NCI-H2081 treated with DMSO at 0.1 percent for 48 hours (cell line): ENCODE measurements at places on chromosomes 12 and 14.

- DNase-seq: no peak
Observed at GRCh38 chr12:4068981-4069669, 195.9 kb upstream of the PARP11 start.

DNA sequence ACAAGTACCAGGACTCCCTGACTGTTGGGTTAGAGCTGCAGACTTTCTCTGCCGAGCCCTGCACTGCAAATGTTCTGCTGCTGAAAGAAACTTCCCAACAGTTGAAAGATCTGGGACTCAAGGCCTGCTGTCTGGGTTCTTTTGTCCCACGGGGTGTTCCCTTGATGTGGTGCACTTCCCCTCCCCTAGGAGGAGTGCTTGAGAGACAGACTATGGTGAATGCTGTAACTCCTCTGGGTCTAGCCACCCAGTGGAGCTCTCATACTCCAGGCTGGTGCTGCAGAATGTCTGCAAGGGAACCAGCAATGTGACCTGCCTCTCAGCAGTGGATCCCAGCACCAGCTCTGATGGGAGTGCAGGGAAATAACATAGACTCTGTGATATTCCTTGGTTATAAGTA, 129.2 kb upstream of the SLCO1B1 start:
- no peak for DNase-seq

DNA sequence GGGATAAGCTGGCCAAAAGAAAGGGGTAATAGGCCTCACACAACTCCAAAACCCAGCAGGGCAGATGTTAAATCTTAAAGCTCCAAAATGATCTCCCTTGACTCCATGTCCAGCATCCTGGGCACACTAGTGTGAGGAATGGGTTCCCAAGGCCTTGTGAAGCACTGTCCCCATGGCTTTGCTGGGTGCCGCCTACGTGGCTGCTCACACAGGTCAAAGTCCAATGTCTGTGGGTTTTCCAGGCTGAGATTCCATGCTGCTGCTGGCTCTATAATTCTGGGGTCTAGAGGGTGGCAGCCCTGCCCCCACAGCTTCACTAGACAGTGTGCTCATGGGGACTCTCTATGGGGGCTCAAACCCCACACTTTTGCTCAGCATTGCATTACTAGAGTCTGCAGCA, 145.3 kb upstream of the GRIN2B start:
- DNase-seq: no peak

DNA sequence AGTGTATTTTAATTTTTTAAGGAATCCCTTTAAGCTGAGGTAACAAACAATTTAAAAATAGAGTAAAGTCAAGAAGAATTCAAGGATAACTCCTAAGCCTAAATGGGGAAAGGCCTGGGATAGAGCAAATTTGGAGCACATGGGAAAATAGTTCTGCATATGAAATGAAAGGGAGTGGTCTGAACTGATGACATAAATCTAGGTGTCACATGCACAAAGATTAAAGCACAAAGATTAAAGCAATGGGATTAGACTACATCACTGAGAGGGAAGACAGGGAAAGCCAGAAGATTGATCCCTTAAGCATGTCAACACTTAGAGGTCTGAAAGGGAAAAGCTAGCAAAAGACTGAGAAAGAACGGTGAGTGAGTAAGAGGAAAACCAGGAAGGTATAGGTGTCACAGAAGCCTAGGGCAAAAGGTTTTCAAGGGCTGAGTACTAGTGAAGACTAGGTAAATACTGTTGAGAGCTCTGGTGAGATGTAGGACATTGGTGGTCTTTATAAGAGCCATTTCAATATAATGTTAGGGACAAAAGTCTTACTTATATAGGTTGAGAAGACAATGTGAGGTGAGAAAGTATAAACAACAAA, 59.6 kb downstream of the SEC23A start:
- no peak for DNase-seq

GRCh38 chr14:52937869-52938268, 13.0 kb downstream of the FERMT2 start:
- no peak for DNase-seq

- no peak for DNase-seq
Observed at GRCh38 chr14:69672356-69672755, 61.0 kb downstream of the SUSD6 start.

- DNase-seq: no peak
Observed at GRCh38 chr12:58367041-58367440, 425.7 kb downstream of the ATP23 start.

DNA sequence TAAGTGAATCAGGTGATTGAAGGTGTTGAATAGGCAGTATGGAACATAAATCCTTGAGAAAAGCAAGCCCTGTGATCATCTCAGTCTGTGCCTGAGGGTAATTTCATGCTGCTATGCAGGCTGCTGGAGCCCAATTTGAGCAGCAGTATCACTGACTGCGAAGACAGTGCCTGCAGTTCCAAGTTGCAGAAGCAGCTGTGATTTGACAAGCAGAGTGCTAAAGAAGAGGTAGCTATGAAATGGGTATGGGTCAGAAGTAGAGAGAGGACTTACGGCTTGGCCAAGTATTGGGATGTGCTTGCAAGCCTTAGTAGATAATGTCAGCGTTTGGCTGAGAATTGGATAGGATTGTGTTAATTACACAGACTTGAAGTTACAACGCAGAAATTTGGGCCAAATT, 22.5 kb downstream of the PIK3C2G start:
- DNase-seq: no peak

GRCh38 chr12:108750526-108750925, 19.2 kb upstream of the CORO1C start:
- DNase-seq: no peak

DNA sequence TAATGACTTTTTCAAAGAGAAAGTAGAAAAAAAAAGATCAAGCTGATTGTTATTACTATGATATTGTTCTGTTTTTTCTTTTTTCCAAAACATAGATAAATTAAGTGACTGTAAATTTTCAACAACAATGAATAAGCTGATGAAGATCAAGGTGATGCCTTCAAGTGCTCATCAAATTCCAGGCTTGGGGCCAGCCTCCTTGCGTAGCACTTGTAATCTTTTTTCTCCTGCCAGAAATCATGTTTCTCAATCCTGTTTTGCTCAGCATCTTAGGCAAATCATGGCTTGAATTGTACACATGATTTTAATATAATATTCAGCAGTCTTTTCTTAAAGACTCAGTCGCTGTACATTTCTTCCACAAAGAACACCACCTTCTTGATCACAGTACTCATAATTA, 333.2 kb downstream of the NPAS3 start:
- no peak for DNase-seq

DNA sequence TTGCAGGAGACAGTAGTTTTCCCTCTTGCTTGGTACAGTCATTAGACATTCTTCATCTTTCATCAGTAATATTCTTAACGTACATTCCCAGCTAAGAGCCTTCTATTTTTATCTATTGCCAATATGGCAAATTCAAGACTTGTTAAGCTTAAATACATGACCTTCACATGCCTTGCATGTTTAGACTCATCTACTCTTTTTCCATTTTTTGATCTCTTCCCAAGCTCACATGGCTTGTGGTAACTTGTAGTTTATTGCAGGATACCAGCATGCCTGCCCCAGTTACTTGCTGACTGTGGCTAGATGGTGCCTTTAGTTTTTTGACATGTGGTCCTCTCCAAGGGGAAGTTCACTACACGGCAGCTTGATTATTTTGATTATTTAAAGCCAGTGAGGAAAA, 729.0 kb downstream of the SLC6A15 start:
- no peak for DNase-seq

DNA sequence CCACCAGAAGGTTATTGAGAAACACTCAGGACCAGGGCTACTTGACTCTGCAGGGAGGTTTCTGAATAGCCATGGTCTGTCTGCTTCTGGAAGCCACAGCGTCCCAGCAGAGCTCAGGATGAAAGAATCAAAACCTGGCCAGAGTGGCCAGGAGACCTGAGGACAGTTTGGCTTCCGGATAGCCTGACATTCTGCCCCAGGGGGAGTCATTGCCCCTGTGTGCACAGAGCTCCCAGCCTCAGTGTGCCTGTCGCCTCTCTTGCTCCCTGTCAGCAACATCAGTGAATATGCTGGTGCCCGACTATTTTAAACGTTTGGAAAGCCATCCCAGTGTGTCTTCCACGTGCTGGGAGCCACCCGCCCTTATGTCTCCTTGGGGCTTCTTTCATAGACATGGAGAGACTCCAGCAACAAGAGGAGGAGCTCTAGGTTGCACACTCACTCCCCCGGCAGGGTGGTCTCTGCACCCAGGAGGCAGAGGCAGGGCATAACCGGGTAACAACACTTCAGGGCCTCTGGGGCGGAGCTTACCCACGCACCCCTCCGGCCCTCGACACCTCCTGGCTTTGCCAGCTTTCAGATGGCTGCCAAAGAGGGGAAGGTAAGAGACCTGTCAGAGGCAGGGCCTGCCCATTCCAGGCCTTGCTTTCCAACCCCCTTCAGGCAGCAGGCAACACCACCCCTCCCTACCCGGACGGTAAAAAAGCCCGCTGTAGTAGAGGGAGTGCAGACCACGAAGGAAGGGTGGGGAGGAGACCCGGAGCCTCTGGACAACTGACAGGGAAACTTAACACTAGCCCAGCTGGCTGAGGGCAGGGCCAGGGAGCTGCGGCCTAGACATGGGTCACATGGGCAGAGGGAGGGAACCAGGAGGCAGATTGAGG, 19.0 kb upstream of the SLC6A12 start:
- DNase-seq: no peak

GRCh38 chr12:47219243-47219642, 139.5 kb upstream of the AMIGO2 start:
- DNase-seq: no peak

DNA sequence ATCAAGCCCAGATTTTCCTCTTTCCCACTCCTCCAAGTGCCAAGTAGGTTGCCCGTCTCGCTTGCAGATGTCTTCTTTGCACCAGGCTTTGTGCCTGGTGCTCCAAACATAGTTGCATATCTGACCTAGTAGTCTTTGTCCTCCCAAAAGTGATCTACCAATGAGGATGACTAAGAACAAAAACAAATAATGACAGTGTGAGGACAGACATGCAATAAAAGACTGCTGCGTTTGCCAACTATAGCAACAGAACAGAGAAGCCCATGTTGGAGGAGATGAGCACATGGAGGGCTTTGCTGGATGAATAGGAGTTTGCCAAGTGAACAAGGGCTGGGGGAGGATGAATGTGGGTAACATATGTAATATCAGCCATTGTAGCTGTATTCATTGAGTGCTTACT, 15.6 kb downstream of the DTX1 start:
- no peak for DNase-seq

GRCh38 chr14:91533623-91534022, 23.5 kb upstream of the PPP4R3A start:
- DNase-seq: no peak

DNA sequence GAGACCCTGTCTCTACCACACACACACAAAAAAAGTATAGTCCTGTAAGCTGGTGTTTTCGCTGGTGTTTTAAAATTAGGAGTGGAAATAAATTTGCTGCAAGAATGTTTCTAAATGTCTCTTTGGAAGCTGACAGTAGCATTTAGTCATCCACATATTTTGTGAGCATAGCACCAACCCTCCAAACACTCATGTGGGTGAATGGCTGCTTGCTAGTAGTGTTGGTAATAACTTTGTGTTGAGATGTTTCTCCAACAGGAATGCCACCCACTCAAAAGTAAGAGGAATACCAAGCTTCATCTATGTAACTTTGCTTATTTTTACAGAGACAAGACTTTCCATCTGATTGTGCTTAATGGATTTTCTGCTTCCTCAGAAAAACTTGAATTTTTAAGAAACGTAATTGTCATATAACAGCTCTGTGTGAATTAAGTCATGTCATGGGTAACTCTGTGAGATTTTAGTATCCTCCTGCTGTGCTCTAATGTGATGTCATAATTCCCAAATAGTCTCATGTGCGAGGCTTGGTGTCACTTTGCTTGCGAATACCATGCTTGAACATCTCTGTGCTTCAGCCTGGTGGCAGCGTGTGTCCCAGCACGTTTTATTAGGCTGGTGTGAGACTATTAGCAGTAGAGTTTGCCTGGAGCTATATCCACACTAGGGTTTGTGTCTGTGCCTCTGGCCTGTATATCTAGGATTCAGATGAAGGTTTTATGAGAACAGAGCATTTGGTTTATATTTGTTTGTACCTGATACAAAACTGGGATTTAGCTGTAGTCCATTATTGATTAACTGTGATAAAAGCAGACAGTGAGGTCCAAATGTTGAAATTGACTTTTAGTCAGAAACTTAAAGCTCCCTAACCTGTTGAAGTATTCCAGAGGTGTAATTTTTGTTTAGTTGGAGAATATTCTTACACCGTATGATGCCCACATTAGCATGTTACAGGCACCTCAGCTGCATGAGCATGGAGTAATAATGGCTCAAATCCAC, 80.5 kb downstream of the FBXW8 start:
- DNase-seq: no peak

- no peak for DNase-seq
Observed at GRCh38 chr12:13947276-13947946, 34.0 kb downstream of the GRIN2B start.

DNA sequence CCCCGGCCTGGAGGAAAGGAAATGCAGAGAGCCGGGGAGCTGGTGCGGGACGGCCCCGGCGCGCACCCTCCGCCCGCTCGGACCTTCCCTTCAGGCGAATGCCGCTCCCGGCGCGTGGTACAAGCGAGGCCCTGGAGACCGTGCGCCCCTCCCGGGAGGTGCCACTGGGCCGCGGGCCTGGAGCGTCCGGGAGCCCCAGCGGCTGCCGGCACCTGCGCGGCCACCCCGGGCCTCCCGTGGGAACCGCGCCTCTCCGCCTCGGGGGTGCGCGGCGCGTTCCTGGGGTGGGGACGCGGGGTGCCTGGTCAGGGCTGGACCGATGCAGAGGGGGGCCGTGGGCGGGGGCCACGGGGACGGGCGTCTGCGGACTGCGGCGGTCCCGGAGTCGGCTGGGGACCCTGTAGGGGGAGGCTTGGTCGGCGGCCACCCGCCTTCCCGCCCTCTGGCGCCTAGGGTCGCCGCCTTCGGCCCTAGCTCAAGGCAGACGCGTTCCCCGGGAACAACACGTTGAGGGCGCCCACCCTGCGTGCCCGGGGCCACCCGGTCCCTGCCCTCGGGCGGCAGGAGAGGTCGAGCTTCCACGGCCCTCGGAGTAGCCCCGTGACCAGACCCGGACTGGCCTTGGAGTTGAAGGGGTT, 599 bp downstream of the PAPLN start:
- DNase-seq: no peak

DNA sequence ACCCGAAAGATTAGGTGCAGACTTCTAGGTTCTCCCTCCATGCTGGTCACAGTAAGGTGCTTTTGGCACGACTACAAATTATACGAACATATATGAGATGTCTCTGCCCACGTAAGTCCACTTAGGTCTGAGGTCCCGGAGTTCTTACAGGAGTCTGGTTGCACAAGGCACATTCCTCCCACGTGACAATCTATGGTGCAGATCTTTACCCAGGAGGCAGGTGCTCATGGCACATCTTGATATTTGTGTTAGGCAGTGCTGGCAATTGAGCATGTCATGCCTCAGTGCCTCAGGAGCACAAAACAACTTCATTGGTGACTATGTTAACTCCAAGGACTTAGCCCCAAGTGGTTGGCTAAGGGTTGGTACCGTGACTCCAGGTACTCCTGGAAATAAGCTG, 92.0 kb upstream of the AMN1 start:
- no peak for DNase-seq

GRCh38 chr12:28035500-28035899, 63.0 kb upstream of the PTHLH start:
- DNase-seq: no peak
